ENCODE measurements at places on chromosomes 11 and 22.

GRCh38 chr11:15327786-15328231 is 213.1 kb downstream of the INSC start:
- no peak for DNase-seq

- DNase-seq, result no peak
Observed at GRCh38 chr22:30348404-30348803, 8.3 kb downstream of the SF3A1 start.

- no peak for DNase-seq
Observed at GRCh38 chr11:19725379-19726079, 12.9 kb downstream of the NAV2 start.

- no peak for DNase-seq
Observed at GRCh38 chr22:26615830-26616435, 1.9 kb downstream of the CRYBB1 start.

GRCh38 chr11:10692531-10693115 is 932 bp downstream of the IRAG1 start:
- no peak for DNase-seq

DNA sequence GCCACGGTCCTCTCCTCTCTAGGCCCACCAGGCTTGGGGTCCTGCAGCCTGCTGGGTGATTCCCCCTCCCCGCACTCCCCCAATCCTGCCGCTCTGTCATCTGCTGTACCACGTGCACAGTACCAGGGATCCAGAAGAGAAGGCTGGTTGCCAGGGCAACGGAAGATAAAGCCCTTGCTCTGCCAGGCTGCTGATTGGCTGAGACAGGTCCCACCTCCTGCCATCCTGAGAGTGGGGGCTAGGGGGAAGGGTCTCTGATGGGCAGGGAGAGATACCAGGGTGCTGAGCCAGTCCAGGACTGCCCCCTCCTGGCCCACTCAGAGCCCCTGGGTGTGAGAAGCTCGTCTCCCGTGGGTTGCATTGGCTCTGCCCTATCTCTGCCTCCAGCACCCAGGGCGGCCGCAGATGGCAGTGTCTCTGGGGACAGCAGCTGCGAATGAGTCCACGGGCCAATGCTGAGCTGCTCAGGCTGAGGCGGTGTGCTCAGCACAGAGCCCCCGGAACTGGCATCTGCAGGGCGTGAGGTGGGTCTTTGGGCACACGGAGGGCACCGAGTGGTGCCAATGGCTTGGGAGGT is at the start of gene SMIM45:
Gene SMIM45 (plus strand): TSS at position 253 of the 577 bp plus-strand sequence.
- no peak for DNase-seq

DNA sequence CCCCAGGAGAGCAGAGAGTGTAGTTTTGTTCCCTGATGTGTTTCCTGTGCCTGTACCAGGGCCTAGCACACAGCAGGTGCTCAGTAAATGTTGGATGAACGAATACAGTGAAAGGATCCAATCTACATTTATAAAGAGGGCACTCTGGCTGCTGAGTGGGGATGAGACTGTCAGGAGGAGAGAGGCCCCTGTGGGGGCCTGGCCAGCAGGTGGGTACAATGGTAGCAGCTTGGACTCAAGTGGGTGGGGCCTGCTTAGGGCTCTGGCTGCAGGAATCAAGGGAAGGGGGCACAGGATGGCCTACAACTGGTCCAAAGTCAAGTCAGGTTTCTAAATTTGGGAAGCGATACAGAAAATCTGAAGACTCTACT is 156.6 kb upstream of the GRK3 start:
- DNase-seq, result no peak

DNA sequence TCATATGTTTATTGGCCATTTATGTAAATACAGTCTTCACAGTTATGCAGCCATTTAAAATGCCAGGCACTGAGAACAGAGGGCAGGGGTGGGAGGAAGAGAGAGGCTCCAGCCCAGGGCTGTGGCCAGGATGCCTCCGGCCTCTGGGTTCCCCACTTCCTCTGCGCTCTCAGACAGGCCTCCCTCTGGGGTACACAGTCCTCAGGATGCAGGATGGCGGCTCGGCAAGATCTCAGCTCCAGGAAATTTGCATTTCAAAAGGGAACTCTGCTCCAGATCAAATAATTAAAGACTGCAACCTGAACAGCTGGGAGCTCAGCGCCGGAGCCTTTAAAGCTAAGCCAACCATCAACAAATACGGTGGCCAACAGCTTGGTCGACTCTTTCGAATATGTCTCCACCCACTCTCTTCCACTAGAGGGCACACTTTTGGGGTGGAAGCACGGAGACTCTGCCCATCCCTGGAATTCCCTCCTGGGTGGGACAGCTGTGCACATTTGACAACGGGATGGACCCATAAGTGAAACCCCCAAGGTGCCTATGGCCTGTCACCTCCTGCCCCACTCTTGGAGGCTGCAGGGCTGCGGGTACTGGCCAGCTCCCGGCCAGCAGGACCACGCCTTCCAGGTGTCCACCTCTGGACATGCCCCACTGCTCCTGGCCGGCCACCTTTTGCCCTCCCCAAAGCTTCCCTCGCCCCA is 1044.7 kb downstream of the BRD1 start:
- DNase-seq, result no peak

DNA sequence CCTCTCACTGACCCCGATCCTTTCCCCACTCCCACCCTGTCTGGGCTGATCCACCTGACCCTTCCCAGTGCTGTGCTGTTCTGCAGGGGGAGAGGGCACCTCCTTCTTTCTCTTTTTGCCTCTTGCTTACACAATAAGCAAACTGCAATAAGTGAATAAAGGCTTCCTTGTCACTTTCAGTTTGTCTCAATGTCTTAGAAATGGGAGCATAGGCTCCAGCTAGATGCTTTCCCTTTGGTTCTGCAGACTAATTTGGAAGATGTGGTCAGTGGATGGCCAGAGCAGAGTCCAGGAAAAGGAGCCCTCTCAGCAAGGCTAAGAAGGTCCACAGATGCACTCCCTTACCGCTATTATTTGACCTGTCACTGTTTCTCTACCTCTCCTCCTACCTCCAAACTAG is 9.4 kb downstream of the OR8B12 start:
- no peak for DNase-seq

- no peak for DNase-seq
Observed at GRCh38 chr22:49756676-49757075, 71.0 kb downstream of the BRD1 start.

- DNase-seq, result no peak
Observed at GRCh38 chr11:10522276-10522675, 18.7 kb downstream of the RNF141 start.

DNA sequence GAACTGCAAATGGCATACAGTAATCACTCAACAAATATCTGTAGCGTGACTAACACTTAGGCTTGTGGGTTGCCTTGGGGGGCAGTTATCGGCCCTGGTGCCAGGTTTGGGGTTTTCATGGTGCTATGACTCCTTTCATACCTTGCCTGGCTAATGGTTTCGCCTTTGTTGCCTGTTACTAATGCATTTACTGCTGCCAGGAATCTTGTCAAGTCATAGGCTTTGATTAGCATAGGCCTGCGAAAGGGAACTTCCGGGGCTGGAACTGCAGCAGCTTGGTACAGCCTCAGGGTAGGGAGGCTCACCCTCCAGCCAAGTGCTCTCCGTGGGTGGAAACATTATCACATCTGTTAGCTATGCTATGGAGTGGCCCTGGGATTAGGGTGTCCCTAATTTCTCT is 13.2 kb downstream of the SLC25A18 start:
- no peak for DNase-seq

- DNase-seq, result no peak
Observed at GRCh38 chr11:88320149-88320559, 17.4 kb downstream of the CTSC start.

DNA sequence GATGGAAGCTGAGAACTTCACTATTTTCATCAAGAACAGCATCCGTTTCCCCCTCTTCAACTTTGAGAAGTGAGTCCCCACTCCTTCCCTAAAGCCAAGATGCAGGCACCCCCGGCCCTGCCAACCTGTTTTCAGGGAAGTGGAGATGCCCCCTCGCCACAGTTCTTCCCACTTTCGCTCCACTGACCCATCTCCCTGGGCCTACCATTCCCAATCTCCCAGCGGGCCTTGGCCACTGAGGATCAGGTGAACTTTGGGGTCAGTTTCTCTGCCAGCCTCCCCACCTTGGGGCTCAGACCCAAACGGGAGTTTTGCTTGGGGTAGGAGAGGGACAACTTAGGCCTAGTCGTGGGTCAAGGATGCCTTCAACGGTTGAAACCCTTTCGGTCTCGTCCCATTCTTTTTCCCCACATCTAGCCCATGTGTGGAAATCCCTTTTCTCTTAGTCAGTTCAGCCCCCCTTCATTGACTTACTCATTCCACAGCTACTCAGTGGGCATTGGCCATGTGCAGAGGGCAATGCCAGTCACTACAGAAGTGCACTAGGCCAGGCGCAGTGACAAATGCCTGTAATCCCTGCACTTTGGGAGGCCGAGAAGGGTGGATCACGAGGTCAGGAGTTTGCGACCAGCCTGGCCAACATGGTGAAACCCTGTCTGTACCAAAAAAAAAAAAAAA is 10.6 kb downstream of the P2RX3 start:
- no peak for DNase-seq

GRCh38 chr22:24878969-24879368 is 67.5 kb downstream of the LHFPL7 start:
- DNase-seq, result no peak

DNA sequence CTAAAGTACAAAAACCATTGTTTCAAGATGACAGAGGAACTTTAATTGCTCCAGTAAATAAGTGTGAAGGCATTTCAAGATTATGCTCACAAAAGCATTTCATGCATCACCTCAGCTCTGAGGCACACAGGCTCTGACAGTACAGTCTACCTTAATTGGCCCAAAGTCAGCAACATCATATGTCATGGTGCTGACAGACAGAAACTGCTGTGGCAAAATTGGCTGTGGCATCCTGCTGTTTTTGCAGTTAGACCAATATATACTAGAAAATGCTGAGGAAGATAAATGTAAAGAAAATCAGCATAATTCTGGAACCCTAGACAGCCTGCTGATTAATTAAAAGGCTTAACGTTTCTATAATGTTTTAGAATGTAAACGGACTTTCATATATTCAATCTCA is 34.9 kb upstream of the PPP2R1B start:
- no peak for DNase-seq

GRCh38 chr22:49728570-49729271 is 99.0 kb downstream of the BRD1 start:
- no peak for DNase-seq

- DNase-seq, result no peak
Observed at GRCh38 chr22:26797910-26798309, 140.5 kb downstream of the MIAT start.

DNA sequence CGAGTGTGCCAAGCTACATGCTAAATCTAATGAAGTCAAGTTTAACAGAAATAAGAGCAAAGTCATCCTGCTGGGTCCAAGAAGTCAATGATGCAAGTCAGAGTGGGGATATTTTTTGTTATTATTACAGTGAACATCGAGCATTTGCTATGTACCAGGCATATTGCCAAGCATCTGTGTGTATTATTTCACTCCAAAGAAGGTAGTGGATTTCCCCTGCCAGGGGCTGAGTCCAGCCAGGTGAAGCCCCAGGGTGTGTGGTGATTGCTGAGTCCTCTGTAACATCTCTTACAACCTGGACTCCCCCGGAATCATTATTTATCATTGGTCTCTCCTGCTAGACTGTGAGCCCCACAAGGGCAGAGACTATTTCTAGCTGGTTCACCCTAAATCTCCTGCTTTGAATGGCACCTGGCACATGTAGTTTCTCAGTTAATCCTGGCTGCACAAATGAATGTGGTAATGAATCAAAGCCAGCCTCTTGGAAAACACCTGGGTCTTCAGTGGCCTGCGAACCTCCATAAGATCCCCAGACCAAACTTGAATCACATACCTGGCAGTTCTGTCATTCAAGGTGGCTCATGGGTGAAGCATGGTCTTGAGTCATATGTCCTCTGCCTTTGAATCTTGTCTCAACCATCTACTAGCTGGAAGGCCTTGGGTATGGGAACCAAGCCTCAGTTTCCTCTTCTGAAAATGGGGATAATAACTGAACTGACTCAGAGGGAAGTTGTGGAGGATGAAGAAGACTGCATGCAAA is 549.2 kb downstream of the MIAT start:
- no peak for DNase-seq

GRCh38 chr22:25545672-25546071 is 18.8 kb upstream of the GRK3 start:
- no peak for DNase-seq

DNA sequence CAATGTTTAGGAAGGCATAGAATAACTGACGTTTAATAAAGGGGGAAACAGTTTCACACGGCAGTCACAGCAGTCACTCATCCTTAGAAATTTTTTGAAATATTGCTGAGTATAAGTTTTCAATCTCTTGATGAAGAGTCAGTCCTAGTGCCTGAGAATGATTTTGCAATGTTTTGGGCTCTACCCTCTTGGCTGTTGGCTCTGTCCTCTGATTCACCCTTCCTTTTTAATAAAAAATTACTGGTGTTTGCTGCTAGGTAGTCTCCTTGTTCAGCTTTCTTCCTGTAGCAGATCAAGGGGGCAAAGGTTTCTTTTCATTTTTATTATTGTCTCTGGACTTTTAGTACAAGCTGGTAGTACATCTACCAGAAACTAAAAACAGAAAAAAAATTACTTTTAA is 194.3 kb upstream of the ANO3 start:
- no peak for DNase-seq

DNA sequence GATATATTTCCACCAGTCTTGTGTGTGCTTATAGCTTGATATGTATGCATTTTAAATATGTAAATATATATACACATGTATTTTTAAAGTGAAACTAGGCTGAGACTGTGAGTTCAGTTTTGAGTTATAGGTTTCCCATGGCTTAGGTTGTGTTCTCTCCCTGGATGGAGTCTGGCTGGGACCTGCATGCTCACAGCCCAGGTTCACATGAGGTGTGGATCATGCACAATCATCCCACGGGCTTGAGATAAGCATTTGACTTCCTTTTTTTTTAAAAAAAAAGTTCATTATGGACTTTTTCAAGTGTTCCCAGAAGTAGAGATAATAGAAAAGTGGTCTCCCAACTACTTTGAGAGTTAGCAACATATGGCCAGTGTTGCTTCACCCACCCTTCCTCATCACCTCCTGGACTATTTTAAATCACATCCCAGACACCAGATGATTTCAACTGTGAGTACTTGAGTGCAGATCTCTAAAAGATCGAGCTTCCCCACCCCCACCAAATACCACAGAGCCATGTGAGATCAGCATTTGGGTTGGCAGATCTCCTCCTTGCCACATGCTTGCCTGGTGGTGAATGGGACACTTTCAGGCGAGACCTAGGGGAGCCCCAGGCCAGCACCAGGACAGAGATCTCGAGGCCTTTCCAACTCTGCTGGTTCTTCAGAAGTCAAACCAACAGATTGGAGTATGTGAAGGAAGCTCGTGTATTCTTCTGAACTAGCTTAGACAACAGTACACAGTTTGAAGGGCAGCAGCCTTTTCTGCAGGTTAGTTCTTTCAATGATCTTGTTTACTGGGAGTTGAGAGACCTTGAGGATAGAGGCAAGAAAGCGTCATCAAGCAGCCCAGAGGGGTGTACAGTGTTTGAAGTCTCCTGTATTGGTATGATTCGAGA is 15.9 kb downstream of the MED15 start:
- no peak for DNase-seq

DNA sequence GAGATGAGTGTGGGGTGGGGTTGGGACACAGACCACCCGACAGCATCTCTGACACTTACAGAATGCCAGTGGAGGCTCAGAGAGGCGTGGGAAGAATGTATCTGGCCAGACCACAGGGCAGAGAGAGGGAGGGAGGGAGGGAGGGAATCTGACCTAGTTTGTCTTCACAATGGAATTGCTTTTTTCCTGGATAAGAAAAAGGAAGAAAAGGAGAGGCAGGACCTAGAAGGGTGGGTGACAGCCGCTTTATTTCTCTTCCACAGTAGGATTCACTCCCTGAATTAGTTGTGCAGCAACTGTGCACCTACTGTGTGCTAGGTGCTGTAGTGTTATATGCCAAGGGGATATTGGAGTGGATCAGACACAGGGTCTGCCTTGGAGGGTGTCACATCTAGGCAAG is 3.7 kb downstream of the KCNK4 start:
- DNase-seq, result no peak

All from stimulated activated CD8-positive, alpha-beta memory T cell treated with anti-CD3 and anti-CD28 coated beads, Interleukin-2, amount 100 ng/mL, for 1 hour (primary cell).